ENCODE measurements at places on chromosomes 2 and 18.

DNA sequence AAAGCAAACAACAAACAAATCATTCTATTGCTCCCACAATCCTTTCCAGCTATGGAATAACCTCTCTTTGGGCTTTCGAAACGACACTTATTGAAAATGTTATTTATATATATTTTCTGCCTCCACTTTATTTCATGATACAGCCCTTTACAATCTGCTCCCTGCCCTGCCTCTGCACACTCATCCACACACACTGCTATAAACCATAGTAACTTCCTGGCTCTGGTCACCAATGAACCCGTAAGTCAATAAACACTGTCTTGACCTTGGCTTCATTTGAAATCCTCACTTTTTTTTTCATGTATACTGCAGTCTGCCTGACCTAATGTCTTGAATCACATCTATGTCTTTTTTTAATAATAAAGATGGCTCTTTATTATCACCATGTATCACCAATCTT is 161.5 kb downstream of the SLC39A10 start:
- no peak for DNase-seq

GRCh38 chr2:24831221-24832072 is 38.2 kb downstream of the CENPO start:
- no peak for DNase-seq

- no peak for DNase-seq
Measured at GRCh38 chr2:37738266-37738885, 66.9 kb upstream of the CDC42EP3 start.

- no peak for DNase-seq
Measured at GRCh38 chr18:41353777-41354528, 601.1 kb upstream of the PIK3C3 start.

GRCh38 chr2:104406261-104406726 is 447.6 kb upstream of the POU3F3 start:
- no peak for DNase-seq

- DNase-seq = no peak
Measured at GRCh38 chr2:169362894-169363559, 693 bp upstream of the LRP2 start.

DNA sequence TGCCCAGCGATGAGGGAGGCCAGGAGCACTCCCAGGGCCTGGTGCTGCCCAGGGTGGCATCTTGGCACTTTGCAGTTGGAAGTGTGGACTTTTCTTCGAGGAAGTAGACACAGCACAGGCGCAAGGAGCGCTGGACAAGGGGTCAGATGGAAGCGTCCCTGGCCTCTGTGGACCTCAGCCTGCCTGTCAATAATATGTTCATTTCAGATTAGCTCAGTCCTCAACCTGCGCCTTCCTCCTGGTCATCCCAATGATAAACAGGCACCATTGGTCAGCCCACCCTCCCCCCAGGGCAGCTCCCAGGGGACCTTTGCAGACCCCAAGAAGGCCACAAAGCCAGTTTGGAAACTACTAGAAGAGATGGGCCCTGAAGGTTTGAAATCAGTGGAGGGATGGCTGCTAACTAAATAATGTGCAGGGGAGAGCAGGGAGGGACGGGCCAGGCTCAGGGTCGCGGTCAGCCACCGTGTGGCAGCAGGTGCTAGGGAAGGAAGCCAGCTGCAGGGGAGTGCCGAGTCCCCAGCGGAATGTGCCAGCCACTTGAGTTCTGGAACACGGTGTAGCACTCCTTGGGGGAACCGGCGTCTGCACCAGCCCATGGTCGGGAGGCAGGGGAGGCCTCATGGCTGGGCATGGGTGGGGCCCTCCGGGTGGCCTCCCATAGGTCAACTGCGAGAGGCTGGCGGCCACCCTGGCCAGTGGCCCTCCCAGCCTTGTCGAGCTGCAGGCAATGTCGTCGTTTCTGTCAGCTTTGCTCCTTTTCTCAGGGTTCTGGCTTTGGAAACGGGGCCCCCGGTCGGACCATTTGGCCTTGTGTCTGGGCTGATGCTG is 59.9 kb downstream of the ADI1 start:
- DNase-seq = no peak

DNA sequence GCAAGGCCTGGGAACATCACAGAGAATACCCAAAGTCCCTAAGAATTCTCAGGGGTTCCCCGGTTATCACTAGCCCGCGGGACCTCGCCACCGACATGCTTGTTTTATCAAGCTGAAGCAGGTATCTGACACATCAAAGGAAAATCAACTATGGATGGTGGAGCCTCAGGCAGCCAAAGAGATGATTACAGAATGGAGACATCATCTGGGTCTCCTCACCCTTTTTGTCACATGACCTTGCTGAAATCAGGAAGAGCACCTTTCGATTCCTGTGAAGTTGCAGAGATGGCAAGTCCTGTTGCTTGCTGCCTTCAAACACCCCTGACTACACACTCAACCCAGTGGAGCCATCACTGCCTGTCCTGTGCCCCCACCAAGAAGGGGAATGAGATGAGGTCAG is 19.2 kb upstream of the CAB39 start:
- DNase-seq = no peak

DNA sequence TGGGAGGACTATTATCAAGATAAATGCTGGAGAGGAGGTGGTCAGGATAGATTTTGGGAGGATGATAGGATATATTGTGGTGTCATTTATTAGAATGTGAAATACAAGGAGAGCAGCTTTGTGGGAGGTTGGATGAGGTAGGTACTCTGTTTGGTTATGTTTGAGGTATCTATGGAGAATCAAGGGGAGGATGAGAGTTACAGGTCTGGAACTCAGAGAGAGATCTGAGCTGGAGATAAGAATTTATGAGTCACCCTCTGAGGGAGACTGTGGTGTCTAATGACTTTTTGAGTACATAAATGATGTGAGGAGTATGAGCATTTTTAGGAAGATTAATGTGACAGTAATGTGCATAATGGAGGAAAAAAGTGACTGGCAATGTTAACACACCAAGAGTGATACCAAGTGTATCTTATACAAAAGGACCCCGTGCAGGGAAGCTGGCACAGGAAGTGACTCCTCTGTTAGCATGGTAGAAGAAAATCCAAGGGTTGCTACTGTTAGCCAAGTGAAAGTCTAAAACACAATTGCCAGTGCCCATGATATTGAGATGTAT is 48.2 kb downstream of the CRIM1 start:
- peak; percentile 94 for DNase-seq

GRCh38 chr2:52976143-52976949 is 791.3 kb upstream of the CHAC2 start:
- DNase-seq = no peak

GRCh38 chr2:40028792-40029488 is 249.9 kb upstream of the THUMPD2 start:
- no peak for DNase-seq

GRCh38 chr2:100645695-100646429 is 83.1 kb downstream of the PDCL3 start:
- DNase-seq = no peak

DNA sequence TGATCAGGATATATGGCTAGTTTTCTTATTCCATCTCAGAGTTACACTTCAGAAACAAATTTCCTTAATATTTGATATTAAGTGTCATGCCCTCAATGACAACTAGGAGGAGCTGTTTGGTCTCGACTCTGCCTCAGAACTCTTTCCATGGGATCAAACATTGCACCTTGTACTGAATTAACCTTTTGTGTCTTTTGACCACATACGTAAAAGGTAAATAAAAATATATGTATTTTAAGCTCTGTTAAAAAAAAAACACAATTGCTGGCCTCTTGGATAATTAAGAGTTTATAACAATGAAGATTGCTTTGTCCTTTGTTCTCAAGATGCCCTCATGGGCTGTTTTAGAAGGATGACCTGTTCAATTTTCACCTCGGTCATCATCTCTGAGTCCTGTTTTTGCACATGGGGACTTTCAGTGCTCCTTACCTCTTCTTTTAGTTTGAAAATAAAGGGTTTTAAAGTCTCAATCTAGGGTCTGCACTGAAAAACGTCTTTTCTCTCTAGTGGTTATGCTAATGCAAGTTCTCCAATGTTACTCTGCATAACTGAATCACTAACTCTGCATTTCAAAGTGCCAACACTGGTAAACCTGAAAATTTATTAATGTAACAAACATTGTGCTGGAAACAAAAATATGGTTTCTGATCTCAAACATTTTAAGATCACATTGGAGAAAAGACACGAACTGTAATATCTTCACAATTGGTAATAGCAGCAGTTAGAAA is 18.8 kb upstream of the FN1 start:
- no peak for DNase-seq

GRCh38 chr2:104850361-104851290 is 3.3 kb upstream of the POU3F3 start:
- no peak for DNase-seq

DNA sequence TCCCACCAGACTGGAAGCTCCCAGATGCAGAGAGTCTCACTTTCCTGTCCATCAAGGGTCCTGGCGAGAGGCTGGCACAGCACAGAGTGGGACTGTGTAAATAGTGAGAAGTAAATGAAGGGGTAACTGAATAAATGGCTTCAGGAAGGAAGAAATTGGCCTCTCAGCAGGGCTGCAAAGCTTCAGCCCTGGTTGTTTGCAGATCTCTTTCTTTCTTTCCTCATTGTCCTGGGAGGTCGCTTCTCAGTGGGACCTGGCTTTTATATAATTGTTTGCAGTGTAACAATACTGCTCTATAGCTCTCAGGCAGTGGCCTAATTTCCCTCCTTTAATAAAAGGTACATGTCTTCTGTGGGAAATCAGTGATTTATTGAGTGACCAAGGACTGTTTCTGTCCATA is 74.9 kb upstream of the GPR45 start:
- DNase-seq = no peak

DNA sequence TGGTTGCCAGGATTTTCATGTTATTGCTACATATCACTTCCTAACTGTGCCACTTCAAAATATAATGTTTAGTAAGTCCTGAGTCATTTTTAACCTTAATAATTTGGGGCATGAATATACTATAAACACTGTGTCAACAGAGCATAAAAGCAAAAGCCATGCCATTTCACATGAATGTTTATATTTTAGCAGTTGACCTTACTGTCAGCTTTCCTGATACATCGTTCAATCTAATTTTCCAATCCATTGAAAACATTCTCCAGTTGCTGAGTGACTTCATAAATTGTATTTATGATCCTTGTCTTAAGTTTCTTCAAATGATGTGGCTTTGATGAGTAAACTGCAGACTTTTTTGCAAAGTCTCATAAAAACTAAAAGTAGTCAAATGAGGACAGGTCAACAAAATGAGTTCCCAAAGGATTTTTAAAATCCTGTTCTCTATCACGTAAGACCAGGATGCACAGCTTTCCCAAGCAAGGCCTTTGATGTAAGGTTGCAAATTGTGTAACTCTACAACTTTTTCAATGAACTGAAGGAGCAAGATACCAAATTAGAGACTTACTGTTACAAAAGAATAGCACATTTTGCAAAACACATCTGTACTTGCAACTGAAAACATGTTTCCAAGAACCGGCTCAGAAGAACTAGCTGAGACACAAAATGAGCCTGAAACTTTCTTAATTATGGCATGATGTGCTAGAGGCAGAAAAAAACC is 117.7 kb downstream of the SATB2 start:
- DNase-seq = no peak

DNA sequence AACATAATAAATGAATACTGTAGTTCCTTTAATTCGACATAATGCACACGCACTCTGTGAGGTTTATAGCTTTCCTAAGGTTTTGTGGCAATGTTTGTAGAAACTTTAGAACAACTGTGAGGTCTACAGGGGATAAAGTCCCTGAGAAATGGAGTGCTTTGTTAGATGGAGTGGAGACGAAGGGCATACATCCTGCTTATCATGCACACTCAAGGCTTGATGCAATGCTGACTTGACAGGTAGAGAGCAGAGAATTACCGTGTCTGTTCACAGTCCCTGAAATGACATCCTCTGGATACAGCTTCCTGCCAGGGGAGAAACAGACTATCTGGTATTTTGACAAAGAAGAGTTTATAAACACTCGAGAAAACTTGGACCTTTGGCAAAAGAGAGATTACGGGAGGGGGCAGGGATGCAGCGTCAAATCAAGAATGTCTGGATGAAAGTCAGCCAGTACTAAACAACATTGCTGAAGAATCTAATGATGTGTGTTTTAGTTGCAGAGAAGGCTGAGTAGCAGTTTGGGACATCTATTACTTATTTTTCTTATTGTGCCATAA is 766.9 kb upstream of the ZEB2 start:
- no peak for DNase-seq

DNA sequence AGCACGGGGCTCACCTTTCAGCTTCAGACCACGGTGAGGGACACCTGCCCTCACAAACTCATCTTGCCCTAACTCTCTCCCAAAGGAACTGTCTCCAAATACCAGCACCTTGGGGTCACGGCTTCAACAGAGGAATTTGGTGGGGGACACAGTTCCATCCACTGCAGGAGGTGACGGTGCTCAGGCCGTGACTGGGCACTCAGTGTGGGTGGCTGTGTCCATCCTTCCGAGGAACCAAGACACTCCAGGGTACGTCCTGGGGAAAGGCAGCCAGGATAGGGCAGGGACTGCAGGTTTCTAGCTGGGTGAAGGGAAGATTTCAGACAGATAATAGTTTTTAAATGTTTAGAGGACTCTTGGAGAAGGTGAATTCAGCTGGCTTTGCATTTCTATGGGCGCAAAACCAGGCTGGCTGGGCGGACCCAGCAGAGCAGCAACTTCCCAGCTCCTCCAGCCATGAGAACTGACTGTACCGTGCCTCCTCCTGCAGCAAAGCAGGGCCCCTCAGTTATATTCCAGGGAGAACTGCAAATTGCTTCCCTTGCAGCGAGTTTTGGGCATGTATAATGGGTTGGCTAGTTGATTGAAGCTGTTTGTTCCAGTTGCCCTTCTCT is 23.9 kb upstream of the ALLC start:
- no peak for DNase-seq

DNA sequence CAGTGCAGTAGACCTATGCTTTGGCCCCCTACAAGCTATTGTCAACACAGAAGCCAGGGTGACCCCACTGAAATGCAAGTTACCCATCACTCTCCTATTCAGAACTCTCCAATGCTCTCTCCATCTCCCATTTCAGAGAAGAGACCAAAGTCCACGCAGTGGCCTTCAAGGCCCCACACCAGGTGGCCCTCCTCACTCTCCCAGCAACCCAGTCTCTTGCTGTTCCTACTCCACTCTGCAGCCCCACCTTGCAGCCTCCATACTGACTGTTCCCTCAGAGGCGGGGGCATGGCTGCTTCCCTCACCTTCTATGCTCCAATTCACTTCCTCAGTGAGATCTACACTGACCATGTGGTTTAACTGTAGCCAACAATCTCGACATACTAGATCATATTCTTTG is 313.3 kb downstream of the CELF4 start:
- DNase-seq = no peak

DNA sequence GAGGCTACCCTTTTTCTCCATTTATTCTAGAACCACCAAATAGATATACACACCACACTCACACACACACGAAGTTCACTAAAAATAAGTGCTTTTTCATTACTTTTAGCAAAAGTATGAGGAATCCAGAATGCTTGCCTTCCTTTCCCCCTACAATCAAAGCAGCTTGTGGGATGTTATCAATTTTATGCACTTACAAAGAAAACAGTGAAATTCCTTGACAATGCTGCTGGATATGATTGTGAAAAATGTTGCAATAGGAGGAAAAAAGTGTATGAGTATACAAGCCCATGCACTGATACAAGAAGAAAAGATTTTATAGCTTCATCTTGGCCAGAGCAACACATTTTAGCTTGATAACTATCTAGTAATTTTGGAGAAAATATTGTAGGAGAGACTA is 269.2 kb downstream of the XIRP2 start:
- DNase-seq = no peak

- DNase-seq = peak; percentile 96
Measured at GRCh38 chr2:128473175-128474035, 154.7 kb upstream of the HS6ST1 start.

GRCh38 chr2:217168496-217168895 is 308.6 kb upstream of the TNP1 start:
- DNase-seq = no peak

- no peak for DNase-seq
Measured at GRCh38 chr2:215531284-215531683, 95.4 kb upstream of the FN1 start.

- DNase-seq = no peak
Measured at GRCh38 chr2:224195925-224196571, 157.0 kb upstream of the SERPINE2 start.
